M059J (cell line): ENCODE measurements at places on chromosomes 12 and 14.

GRCh38 chr14:69317780-69318179 is 57.8 kb downstream of the GALNT16 start:
- DNase-seq, result no peak

- peak; percentile 81 for DNase-seq
These were observed 43.0 kb downstream of the NCOR2 start for GRCh38 chr12:124524231-124524925.

GRCh38 chr14:23573384-23574015 is 5.1 kb downstream of the JPH4 start:
- no peak for DNase-seq

GRCh38 chr12:47121146-47121545 is 41.4 kb upstream of the AMIGO2 start:
- DNase-seq, result peak; percentile 80

DNA sequence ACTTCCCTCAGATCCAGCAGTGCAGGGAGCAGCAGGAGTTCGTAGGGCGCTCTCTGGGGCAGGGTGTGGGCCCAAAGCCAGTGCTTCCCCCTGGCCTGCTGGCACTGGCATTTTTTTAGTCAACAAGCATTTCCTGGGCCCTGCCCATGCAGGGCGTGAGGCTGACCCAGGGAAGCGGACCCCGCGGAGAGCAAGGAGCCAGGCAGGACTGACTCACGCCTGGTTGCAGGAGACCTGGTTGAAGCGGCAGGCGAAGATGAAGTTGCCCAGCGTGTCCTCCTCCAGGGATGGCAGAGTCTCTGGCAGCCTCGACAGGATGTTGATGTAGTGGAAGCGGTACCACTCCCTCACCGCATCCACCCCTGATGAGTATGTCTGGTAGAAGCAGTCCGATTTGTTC is 13.5 kb downstream of the SCNN1A start:
- DNase-seq, result peak; percentile 78

GRCh38 chr12:30450872-30451271 is 244.8 kb downstream of the IPO8 start:
- peak; percentile 35 for DNase-seq

GRCh38 chr12:103884316-103884715 is 43.3 kb upstream of the NT5DC3 start:
- peak; percentile 46 for DNase-seq

GRCh38 chr14:74988131-74988530 is 14.6 kb upstream of the EIF2B2 start:
- DNase-seq, result peak; percentile 96

- DNase-seq, result peak; percentile 64
These were observed 162.8 kb downstream of the SNAPC1 start for GRCh38 chr14:61925043-61925442.

GRCh38 chr12:129127771-129128170 is 274.5 kb downstream of the GLT1D1 start:
- no peak for DNase-seq

- DNase-seq, result peak; percentile 56
These were observed 10.3 kb upstream of the ZNF84 start for GRCh38 chr12:133026996-133027395.

DNA sequence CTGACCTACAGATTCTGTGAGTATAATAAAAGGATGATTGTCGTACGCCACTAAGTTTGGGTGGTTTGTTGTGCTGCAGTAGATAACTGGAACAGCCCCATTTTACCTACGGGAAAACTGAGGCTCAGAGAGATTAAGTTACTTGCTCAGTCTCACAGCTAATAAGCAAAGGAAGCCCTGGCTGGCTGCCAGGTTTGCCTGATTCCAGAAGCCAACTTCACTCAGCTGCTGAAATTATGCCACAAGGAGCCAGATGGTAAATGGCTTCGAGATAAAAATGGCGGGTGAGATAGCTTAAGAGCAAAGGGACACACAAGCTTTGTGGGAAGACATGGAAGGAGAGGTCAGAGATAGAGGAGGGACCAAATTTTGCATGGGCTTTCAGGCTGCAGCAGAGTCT is 191.5 kb upstream of the NOS1 start:
- peak; percentile 6 for DNase-seq

DNA sequence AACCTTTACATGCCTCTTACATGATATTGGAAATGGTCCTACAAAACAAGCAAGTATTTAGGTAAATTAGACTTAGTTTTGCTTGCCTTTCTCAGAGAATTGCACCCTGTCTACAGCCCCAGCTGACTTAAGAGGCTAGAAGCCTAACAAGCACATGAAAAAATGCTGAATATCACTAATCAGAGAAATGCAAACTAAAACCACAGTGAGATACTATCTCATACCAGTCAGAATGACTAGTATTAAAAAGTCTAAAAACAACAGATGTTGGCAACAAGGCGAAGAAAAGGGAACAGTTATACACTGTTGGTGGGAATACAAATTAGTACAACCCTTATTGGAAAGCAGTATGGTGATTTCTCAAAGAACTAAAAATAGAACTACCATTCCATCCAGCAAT is 103.8 kb downstream of the EGLN3 start:
- DNase-seq, result peak; percentile 49
